NCI-H2171 (cell line): ENCODE measurements at places on chromosomes 2 and 18.

DNA sequence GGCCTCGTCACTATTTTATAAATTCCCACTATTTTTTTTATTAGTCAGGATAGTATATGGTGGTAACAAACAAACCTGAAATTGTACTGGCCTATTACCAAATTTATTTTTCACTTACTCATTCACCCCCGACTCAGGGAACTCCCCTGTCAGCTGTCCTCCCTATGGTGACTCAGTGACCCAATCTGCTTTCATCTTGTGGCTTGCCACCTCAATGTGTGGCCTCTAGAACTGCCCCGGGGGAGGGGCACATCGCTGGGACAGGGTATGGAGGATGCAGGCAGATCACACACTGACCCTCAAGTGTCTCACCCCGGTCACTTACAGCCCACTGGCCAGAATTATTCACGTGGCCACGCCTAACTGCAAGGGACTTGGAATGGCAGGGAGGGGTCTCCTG lies 71.6 kb downstream of the ACTR2 start:
- DNase-seq = no peak

- no peak for DNase-seq
These were observed 24.7 kb upstream of the HNRNPLL start for GRCh38 chr2:38627391-38627790.

DNA sequence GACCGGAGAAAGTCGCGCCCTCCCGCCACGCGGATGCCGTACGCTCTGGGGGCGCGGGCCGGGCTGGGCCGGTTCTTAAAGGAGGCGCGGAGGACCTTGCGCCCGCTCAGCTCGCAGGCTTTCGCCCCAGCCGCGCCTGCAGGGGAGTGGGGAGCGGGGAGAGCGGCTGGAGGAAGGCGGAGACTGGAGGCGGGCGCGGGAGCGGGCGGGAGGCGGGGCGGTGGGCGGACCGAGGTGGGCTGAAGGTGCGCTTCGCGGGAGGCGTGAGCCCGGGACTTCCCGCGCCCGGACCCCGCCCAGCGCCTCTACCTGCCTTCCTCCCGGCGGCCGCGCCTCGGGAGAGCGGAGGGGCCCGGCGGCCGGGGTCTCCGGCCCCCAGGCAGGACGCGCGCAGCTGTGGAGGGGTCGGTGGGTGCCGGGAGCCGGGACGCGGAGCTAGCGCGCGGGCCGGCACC lies at the start of gene ADRA2B:
Gene ADRA2B, minus strand, starts transcription at position 148 of the 455 bp plus-strand sequence. CDS start 422 bp downstream, outside the sequence.
- DNase-seq = peak; percentile 76

DNA sequence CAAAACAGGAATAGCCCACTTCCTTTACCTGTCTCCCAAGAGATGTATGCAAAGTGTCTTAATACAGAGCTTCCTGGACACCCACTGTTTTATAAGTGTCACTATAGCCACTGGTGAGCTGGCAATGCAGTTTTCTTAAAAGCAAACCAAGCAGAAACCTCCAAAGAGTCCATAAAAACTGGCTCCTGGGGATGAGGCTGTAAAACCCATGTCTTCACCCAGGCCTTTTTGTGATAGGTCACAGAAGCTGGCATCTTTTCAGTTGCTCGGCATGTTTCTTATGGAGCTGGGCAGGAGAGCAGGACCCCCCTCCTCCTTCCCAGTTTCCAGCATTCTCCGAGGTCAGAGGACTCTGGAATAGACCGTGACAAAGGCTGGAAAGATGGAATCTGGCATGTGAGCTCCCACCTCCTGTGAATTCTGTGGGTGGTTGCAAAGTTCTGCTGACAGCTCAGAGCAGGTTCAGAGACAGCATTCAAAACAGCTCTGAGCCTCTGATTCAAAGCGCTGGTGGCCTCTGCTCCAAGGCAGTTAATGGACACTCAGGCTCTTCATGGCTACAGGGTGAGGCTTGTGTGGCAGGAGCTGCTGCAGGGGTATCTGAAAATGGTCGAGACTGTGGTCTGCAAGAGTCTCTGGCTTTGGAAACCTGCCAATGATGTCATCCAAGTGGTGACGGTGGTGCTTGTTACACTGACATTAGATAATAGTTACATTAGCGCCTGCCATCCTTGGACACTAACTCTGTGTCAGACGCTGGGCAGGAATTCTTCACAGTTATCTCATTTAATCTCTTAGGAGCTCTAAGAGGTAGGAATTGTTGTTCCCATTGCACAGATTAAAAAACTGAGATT lies 283.4 kb downstream of the CLIP4 start:
- no peak for DNase-seq

- DNase-seq = no peak
These were observed 11.4 kb upstream of the MBD2 start for GRCh38 chr18:54235871-54236270.

- DNase-seq = no peak
These were observed 427.9 kb downstream of the TXNL1 start for GRCh38 chr18:56210520-56210919.

DNA sequence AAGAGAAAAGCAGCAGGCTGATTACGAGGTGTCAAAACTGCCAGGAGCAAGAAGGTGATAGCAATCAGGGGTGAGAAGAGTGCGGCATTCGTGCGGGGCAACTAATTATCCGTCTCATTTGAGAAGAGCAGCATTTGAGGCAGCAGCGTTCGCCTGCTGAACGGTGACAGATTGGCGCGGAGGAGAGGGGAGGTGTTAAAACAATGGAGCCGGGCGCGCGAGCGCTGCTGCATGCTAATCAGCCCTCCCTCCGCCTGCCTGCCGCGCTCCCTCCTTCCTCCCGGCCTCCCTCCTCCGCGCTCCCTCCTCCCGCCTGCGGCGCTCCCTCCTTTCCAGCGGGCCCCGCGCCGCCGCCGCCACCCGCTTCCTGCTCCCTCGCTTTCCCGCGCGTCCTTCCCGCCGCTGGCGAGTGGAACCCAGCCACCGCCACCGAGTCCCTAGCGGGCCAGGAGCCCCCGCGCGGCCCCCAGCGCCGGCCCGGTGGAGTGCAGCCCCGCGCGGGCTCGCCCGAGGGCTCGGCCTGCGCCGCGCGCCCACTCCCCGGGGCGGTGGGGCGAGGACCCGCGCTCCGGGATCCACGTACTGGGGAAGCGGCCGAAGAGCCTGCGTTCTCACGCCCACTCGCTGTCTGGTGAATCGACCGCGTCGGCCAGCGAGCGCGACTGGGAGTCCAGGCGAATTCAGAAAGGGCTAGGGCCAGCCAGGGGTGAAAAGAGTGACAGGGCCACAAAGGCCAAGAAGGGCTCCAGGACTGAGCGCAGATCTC lies 69.5 kb upstream of the PSMD14 start:
- peak; percentile 73 for DNase-seq
